Skin of body (tissue), 3 donors: ENCODE measurements at places on chromosomes 5 and 9. TPM values are rescaled to one million over a fixed set of nuclear protein-coding genes. Genes with fewer than 3 reads are reported as not detected.
A peak's percentile ranks its signal among the peaks of the same experiment; 100 is the strongest.

GRCh38 chr5:40634154-40634553, 45.6 kb upstream of the PTGER4 start:
- no peak for DNase-seq

Gene SLCO6A1
- not detected for total RNA-seq

DNA sequence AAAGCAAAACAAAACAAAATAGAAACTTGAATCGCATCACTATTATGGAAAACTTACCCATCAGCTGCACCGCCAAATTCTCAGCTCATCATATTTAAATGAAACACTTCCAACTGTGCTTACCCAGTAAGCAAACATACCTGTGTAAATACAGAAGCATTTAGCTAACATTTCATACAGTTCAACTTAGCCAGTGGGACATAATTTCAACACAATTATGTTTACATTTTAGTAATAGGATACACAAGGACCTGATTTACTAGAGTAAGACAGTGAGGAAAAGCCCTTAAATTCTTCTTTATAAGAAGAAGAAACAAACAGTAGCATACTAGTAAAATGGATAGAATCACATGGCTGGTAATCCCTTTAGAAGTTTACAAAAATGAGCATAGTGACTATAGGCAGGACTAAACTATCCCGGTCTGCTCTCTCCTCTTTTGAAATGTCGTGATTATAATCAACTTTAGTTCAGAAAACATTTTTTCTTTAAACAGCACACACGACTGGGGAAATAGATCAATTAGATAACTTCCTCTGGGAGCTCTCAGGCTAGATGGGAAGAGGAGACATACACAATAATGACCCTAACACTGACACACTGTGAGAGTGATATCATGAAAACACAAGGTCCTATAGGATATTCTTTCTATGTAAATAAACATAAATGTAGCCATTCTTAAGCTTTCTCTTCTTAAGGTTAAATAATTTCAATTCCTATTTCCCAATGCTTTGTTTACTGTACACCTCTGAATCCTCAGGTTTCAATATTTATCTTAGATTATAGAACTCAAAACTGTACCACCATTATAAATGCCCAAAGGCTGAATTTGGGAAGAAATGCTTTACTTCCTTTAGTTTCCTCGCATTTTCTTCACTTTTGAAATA, 15.9 kb upstream of the CDC20B start:
- no peak for DNase-seq

DNA sequence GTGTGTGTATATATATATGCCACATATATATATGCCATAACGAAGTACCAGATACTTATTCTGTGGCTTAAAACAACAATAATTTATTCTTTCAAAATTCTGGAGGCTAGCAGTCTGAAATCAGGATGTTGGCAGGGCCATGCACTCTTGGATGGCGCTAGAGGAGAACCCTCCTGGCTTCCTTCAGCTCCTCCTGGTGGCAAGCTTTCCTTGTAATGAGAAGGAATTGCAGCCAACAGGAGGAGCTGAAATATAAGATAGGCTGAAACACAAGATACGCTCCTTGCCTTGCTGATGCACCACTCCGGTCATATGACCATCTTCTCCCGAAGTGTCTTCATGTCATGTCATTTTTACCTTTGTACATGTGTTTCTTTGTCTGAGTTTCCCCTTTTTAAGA, 368.1 kb upstream of the CTNND2 start:
- DNase-seq: no peak

DNA sequence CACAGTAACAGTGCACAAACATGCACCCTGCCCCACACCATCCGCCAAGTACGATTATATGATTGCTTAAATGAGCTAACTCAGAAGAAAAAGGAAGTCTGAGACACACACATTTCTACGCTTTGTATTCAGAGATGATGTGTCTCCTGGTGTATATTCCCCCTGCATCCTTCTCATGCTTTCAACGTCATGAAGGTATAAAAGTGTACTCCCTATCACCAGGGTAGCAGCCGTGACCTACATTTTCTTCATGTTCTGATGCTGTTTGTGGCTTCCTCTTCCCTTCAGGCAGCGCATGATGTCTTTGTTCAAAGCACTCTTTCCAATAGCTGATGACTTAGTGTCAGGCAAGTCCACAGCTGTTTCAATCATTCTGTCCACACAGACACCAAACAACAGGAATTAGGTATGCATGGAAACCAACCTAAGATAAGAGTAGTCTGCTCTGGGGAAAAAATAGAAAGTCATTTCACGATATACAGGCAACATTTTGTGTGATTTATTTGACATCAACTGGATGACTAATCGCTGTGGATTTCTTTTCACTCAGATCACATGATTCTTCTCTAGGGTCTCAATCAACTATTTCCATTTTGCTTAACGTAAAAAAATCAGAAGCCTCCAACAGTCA, 269.4 kb upstream of the PTGER4 start:
- DNase-seq: peak; percentile 17

GRCh38 chr5:8561224-8561840, 692.4 kb downstream of the MTRR start:
- peak; percentile 84 for DNase-seq
